ENCODE measurements at places on chromosomes 1 and 21.

GRCh38 chr1:119409731-119410130 is 5.2 kb upstream of the HSD3B2 start:
- H3K36me3 ChIP-seq: no peaks in the 10 kb centered on the region
- H3K4me3 ChIP-seq: no peak overlapping the region
- no peaks in the 10 kb centered on the region for H3K4me1 ChIP-seq
- DNase-seq: no peak

DNA sequence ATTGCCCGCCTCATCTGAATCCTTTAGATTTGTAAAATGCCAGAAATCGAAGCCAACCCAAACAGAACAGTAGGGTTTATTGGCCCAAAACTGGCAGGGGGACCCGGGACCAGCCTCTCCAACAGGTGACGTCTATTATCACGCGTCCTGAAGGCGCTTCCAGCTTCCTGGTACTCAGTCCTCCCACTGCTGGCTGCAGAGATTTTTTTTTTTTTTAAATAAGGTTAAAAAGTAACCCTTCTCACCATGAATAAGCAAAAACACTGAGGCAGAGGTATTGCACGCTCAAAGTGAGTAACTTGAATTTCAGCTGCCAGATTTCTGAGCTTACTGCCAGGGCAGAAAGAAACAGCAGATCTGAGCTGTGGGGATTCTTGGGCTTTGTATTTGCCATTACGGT is 54.4 kb upstream of the GCLM start:
- DNase-seq: no peak
- H3K27ac ChIP-seq: no peak overlapping the region
- no peaks in the 10 kb centered on the region for H3K4me1 ChIP-seq
- H3K27me3 ChIP-seq: peaks cover 30% of the 10 kb centered on the region

DNA sequence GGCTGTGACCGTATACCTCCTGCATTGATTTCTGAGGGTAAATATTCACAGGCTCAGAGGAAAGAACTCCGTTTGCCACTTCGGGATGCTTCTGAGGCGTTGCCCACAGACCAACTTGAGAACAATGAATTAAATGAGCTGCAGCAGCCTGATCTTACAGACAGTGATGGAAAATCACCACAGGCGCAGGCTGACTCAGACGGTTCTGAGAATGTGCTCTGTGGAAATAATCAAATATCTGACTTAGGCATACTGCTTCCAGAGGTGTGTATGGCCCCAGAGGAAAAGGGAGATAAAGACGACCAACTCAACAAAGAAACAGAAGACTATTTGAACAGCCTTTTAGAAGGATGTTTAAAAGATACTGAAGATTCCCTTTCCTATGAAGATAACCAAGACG is 76.7 kb upstream of the SCCPDH start:
- no peak overlapping the region for H3K4me3 ChIP-seq
- no peak for DNase-seq
- H3K27ac ChIP-seq: no peak overlapping the region
- peaks cover 10% of the 10 kb centered on the region for H3K4me1 ChIP-seq
- H3K36me3 ChIP-seq: peaks cover 37% of the 10 kb centered on the region
- no peaks in the 10 kb centered on the region for H3K27me3 ChIP-seq

- DNase-seq: no peak
- peak overlapping the region; percentile 98 for H3K27ac ChIP-seq
- H3K36me3 ChIP-seq: peaks cover 14% of the 10 kb centered on the region
- H3K27me3 ChIP-seq: no peaks in the 10 kb centered on the region
These were observed 1.6 kb upstream of the S1PR1 start for GRCh38 chr1:101235216-101235695.

DNA sequence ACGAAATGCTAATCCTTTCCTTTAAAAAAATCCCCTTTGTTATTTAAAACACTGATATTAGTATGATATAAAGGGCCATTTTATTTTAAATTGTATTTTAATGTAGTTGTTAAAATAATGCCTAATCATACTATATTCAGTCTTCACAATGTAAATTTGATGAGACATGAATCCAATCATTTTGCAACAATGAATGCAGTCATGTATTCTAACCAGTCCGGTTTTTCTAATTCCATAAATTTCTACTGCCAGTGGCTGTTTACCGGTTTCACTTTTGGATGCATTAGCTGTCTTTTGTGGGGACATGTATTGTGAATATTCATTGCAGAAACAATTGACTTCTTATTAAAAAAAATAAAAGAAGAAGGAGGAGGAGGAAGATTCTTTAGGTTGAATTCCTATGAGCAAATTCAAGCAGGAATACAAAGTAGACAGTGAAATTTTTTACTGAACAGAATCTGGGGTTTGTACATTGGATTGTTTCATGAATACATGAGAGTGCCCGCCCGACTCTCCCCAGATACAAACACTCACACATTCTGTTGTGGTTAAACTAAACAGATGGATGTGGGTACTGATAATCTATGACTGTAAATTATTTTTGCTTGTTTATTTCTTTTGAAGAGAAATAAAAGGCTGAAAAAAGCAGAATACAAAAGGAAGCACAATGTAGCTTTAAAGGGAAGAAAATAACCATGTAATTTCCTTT is 624.8 kb upstream of the PTBP2 start:
- no peak overlapping the region for H3K4me3 ChIP-seq
- H3K27ac ChIP-seq: no peak overlapping the region
- H3K36me3 ChIP-seq: no peaks in the 10 kb centered on the region
- DNase-seq: no peak
- H3K27me3 ChIP-seq: no peaks in the 10 kb centered on the region

- DNase-seq: no peak
- no peaks in the 10 kb centered on the region for H3K36me3 ChIP-seq
- H3K27ac ChIP-seq: peak overlapping the region; percentile 30
- H3K4me1 ChIP-seq: peaks cover 59% of the 10 kb centered on the region
These were observed 2.4 kb downstream of the PFKFB2 start for GRCh38 chr1:207055386-207056001.

- no peak for DNase-seq
- H3K4me3 ChIP-seq: no peak overlapping the region
- no peaks in the 10 kb centered on the region for H3K27me3 ChIP-seq
- H3K36me3 ChIP-seq: peaks cover 22% of the 10 kb centered on the region
- H3K27ac ChIP-seq: no peak overlapping the region
These were observed 17.1 kb upstream of the GUCA2A start for GRCh38 chr1:42181687-42182086.

GRCh38 chr21:45570826-45571601 is 28.8 kb upstream of the SLC19A1 start:
- no peak overlapping the region for H3K27ac ChIP-seq
- H3K36me3 ChIP-seq: no peaks in the 10 kb centered on the region
- DNase-seq: no peak
- peaks cover 12% of the 10 kb centered on the region for H3K27me3 ChIP-seq
- no peaks in the 10 kb centered on the region for H3K4me1 ChIP-seq

DNA sequence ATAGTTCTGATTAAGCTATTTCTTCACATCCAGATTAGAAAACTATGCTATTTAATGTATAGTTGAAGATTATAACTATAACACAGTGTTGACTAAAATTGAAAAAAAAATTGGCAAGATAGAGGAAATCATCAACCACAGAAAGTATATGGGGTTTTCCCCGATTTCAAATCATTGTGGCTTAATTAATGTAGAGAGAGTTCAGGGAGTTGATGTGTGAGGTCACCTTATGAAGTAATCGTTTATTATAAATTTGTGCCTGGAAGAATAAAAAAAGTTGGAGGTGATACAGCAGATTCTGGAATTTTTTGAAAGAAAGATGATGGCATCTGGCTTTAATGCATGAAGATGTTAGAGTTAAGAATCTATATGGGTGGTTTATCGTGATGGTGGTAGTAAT is 84.3 kb downstream of the PTGS2 start:
- no peak overlapping the region for H3K27ac ChIP-seq
- H3K4me3 ChIP-seq: no peak overlapping the region
- H3K36me3 ChIP-seq: no peaks in the 10 kb centered on the region
- no peak for DNase-seq
- H3K4me1 ChIP-seq: peaks cover 12% of the 10 kb centered on the region

Measured in naive B cell (primary cell).